Ureter (tissue), 1 donor: ENCODE measurements at places on chromosomes 2 and 18. TPM values are rescaled to one million over a fixed set of nuclear protein-coding genes. Genes with fewer than 3 reads are reported as not detected.

DNA sequence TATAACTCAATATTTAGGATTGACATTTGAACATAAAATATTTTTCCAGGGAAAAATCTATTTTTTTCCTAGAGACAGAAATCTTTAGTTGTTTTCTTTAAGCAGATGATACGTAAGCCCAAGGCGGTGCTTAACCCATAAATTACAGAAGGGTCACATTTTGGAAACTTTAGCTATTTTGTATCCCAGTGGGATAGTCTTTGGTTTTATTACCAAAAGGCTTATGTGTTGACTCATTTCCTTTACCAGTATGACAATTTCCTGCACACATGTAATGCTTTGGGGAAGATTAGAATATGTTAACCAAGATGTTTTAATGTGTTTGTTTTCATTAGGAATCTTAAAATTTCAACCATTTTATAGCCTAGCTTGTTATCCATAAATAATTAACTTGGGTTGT is 24.8 kb downstream of the DYNC1I2 start:
- no peak for DNase-seq

DNA sequence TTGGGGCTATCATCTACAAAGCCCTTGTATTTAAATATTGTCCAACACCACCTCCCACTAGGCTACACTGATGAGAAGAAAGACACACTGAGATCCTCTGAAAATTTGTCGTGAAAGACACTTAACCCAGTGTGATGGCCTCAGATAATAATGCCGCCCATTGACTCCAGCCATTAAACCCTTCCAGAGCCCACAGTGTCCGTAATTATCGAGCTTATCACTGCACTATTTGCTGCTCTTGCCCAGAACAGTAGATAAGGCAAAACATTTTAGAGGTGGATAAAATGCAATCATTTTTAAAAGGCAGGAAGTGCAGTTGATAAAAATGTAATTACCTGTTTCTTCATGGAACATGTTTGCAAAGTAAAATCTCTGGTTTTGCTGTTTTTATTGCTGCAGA is 121.3 kb upstream of the DDX18 start:
- DNase-seq: no peak

- no peak for DNase-seq
These were observed 45.6 kb upstream of the RASGRP3 start for GRCh38 chr2:33430856-33431255.

GRCh38 chr2:234606896-234607295 is 110.0 kb upstream of the ARL4C start:
- no peak for DNase-seq

DNA sequence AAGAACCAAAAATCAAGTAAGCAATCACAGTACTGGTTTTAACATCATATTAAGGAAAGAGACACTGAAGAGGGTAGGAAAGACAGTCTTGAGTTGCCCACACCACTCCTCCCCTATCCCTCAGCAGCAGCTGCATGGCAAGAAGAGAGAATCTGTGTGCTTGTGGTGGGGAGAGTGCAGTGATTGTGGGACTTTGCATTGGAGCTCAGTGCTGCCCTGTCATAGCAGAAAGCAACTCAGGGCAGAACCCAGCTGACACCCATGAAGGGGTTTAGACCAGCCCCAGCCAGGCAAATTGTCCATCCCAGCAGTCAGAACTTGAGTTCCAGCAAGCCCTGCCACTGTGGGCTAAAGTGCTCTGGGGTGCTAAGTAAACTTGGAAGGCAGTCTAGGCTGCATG is 40.8 kb upstream of the INPP4A start:
- no peak for DNase-seq

DNA sequence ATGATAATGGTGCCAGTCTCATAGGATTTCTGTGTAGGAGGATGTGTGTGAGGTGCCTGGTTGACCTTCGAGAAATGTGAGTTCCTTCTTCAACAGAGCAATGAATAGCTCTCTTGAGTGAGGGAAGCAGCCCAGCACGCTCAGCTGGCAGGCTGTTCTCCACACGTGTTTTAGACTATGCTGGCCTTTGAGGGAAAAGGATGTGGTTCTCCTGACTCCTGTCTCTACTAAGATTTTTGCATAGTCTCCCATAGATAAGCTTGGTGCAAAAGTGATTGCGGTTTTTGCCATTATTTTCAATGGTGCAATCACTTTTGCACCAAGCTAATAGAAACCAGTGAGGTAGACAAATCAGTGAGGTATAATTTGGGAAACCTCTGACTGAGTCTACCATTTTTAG is 284.1 kb downstream of the SLC4A3 start:
- no peak for DNase-seq

- DNase-seq: no peak
These were observed 157.8 kb downstream of the SMAD2 start for GRCh38 chr18:47772374-47773248.

- DNase-seq: no peak
These were observed 39.9 kb downstream of the STK17B start for GRCh38 chr2:196131384-196131937.

DNA sequence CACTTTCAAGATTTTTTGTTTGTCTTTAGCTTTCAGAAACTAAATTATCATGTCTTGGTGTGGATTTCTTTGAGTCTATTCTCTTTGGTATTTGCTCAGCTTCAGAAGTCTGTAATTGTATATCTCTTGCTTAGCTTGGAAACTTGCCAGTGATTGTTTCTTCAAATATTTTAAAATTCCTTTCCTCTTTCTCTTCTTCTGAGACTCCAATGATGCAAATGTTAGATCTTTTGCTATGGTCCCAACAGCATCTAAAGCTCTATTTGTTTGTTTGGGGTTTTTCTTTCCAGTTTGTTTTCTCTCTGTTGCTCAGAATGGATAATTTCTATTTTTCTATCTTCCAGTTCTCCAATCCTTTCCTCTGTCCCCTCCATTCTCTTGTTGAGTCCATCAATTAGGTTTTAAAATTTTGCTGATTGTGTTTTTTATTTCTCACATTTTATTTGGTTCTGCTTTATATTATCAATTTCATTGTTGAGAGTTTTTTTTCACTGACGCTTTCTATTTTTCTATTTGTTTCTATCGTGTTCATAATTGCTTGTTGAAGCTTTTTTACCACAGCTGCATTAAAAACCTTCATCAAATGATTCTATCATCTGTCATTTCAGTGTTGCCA is 81.5 kb upstream of the DAPL1 start:
- DNase-seq: no peak

DNA sequence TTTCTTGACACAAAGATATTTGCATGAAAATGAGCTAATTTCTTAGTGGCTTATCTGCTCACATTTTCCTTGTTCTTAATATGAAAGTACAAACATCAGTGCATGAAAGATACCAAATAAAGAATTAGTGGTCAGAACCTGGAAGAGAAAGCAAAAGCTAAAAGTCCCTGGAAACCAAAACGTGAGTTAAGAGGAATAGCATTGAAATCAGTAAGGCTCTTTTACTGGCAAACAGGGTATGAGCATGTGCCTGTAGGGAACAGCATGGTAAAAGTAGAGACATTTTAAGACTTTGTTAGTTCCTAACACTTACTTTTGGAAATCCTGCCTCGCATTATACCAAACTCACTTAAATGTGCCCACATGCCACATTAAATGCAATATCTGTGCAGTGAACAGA is 31.9 kb upstream of the CWC22 start:
- DNase-seq: no peak

GRCh38 chr2:217445723-217446122 is 557.1 kb downstream of the TNS1 start:
- DNase-seq: no peak

GRCh38 chr2:179741317-179741716 is 120.1 kb downstream of the ZNF385B start:
- no peak for DNase-seq

DNA sequence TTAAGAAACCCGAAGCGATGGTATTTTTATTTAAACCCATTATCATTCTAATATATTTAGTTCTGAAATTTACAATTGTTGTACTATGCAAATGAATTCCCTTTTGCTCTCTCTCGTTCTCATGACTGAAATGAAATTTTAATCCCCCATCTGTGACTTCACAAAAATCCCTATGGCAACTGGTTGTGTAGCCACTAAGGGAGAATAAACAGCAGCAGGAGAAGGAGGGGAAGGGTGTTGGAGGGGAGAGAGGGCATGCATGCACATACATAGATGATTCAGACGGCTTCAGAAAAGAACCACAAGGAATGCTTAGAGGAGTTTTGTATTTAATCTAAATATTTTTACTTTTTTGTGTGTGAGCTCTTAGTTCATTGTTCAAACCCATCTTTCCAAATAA is 36.8 kb downstream of the CPS1 start:
- DNase-seq: no peak

GRCh38 chr2:121596221-121597080 is 52.8 kb downstream of the CLASP1 start:
- DNase-seq: no peak

- no peak for DNase-seq
These were observed 7.5 kb downstream of the ADCY3 start for GRCh38 chr2:24912523-24912922.

DNA sequence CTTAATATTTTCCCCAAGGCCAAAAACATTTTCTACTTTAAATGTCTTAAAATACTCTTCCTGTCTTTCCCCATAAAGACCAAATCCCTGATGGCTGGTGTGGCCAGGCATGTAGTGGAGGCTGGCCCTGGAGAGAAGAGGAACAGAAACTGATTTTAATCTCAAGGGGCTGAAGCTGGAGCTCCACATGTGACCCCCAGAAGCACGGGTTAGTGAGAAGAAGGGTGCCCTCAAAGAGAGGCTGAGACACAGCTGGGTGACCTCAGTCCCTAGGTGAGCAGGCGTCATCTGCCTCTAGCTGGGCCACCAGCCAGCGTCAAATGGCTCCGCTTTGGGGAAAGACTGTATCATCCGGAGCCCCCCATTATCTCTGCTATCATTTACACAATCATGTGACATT is 19.3 kb upstream of the TMEM18 start:
- DNase-seq: no peak

- no peak for DNase-seq
These were observed 7.0 kb upstream of the BMP10 start for GRCh38 chr2:68878071-68878711.

DNA sequence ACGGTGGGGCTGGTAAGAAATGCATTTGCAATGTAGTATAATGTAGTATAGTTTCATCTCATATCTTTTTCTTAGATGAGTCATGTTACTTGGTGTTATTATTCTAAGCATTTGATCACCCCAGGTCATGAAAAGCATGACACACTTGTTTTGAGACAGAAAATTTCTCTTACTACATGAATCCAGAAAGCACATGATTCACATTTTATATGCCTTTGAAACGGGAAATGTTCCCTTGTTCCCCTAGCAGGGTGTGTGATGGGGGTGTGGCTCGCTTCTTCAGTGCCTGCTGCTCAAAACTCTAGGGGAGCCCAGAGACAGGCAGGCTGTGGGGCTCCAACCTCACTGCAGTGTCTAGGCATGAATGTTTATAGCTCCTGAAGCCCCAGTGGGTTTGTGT is 116.0 kb upstream of the RAB27B start:
- no peak for DNase-seq

DNA sequence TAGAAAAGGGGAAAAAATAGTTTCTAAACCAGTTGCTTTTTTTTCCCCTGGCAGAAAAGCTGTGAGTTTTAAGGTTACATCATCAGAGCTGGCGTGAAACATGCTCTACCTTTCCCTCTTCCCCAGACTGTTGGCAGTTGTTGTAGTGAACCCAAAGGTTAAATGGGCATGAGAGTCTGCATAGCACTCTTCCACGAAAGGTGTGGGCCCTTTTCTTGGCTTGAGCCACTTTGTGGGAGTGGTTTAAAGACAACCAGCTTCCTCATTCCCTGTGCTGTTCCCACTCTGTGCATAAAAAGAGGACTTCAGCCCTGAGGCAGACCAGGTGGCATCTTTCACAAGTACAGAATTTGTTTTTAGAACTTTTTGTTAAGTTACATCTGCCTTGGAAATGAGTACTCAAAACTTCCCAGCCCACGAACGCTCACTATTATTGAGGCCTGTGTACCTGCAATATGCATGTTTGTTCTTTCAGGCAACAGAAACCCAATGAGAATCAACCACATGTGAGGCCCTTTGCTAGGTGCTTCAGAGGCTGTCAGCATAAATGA is 243.8 kb downstream of the BABAM2 start:
- peak; percentile 49 for DNase-seq

DNA sequence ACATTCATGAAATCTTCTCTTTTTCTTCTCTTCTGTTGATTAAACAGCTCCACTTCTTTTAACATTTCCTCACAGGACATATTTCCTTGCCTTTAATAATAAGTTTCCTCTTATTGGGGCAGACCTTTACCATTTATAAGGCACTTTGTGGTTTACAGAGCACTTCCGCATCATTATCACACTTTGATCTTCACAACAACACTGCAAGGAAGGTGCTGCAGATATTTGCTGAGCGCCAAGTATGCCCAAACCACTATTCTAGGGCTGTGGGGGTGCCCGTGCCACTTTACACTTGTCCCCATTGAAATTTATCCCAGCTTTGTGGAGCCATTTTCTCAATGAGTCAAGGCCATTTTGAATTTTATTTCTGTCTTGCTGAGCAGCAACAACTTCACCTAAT is 246.6 kb downstream of the SS18 start:
- no peak for DNase-seq

GRCh38 chr2:232757905-232758304 is 18.5 kb downstream of the KCNJ13 start:
- DNase-seq: no peak

GRCh38 chr2:29697715-29698114 is 223.7 kb downstream of the ALK start:
- no peak for DNase-seq

KLHL41 gene
- total RNA-seq: 1.1 TPM

INHBB gene
- 10.8 TPM for total RNA-seq

UGT1A4 gene
- 23.2 TPM for total RNA-seq

SCYGR4 gene
- total RNA-seq: not detected

CYRIA gene
- 17.4 TPM for total RNA-seq

DSG1 gene
- total RNA-seq: 0.13 TPM

MSGN1 gene
- total RNA-seq: not detected

FAP gene
- 3.0 TPM for total RNA-seq

STON1 gene
- total RNA-seq: 16.2 TPM

APOB gene
- 0.75 TPM for total RNA-seq

FOXI3 gene
- total RNA-seq: not detected

COLEC12 gene
- 10.2 TPM for total RNA-seq

LOXL3 gene
- 6.4 TPM for total RNA-seq
